ENCODE measurements at places on chromosomes 7 and 10. TPM values are rescaled to one million over a fixed set of nuclear protein-coding genes. Genes with fewer than 3 reads are reported as not detected.

- peak; percentile 21 for DNase-seq
These were observed 58.7 kb downstream of the C10orf120 start for GRCh38 chr10:122640921-122641320.

DNA sequence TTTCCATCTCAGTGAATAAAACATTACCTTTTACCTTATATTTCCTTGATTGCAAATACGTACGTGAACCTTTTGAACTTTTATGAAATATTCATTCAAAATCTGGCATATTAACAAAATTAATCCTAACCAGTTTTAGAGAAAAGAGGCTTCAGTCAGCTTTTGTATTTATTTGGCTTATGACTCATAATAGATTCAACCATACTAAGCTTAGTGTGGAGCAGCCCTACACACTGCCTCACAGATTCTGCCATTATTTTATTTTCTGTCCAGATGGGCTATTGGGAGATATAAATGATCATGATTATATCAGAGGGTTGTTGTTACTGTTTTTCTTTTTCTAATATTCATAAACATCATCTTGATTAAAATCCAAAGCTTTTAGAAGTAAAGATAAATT, 325.5 kb downstream of the GPR37 start:
- no peak for DNase-seq

GRCh38 chr10:88233870-88234269, 349.2 kb downstream of the RNLS start:
- no peak for DNase-seq

DNA sequence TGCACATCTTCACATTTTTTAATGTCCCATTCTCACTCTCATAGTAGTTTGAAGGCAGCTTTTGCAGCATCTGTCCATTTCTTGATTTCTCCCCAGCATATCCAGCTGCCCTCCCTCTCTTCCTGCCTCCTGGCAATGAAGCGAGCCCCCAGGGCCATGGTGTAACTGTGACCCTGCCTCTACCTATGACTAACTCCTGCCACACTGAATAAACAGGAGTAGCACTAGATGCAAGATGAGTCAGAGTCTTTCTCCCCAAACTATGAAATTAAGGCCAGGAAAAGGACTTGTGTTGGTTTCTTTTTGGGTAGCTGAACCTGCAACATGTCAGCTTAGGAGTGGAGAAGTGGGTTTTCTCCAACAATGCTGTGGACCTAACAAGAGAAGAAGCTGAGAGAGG, 329.0 kb downstream of the RNLS start:
- no peak for DNase-seq

DNA sequence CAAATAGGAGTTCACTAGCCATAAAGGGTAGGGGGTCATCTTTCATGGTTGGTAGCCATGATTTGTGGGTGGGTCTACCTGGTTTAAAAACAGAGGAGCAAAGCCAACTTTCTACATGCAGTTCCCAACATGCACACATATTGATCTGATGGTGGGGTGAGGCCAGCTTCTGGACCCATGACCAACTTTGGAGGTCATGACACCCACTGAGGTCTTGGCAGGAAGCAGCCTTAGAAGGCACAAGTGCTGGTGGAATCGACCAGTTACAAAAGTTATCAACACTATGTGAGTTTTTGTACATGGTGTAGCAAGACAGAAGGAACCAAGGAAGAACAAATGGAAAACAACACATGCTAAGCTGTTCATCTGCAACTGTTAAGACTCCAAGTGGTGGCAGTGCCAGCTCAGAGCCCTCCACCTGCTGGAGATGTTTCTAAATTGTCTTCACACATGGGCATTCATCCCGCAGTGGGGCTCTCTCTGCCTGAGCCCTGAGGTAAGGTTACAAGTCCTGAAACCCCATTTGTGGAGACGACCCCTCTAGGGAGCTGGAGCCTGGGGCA, 101.1 kb upstream of the TCF7L2 start:
- no peak for DNase-seq

ZFAND4 gene
- total RNA-seq: 24.2 TPM

GRCh38 chr10:129259128-129259815, 207.8 kb upstream of the MGMT start:
- no peak for DNase-seq

DNA sequence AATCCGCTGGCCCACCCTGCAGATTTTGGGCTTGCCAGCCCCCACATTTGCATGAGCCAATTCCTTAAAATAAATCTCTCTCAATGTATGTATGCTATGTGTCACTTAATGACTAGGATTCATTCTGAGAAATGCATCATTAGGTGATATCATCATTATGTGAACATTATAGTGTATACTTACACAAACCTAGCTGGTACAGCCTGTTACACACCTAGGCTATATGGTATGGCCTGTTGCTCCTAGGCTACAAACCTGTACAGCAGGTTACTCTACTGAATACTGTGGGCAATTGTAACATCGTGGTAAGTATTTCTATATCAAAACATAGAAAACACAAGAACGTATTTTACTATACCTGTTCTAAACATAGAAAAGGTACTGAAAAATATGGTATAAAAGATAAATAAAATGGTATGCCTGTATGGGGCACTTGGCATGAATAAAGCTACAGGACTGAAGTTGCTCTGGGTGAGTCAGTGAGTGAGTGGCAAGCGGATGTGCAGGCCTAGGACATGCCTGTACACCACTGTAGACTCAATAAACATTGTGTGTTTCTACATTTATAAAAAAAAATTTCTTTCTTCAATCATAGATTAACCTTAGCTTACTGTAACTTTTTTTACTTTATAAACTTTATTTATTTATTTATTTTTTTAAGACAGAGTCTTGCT, 135.9 kb downstream of the ABCA13 start:
- no peak for DNase-seq

PGAM2 gene
- total RNA-seq: 0.71 TPM

ASAH2B gene
- total RNA-seq: 2.6 TPM

DNA sequence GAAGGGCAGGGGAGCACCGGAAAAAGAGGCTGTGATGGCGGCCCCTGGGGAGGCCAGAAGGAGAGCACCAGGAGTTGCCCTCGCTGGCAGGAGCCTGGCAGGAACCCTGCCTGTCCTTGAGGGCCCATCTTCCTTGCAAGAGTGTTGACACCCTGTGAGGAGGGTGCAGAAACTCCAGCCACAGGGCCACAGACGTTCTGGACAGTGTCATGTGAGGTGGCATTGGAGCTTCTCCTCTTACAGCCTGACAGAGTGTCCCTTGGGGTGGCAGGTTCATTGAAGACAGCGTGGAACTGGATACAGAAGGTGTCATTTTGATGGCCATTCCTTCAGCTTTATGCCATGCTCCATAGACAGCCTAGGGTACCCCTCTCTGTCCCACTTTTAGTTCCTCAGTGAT, 54.2 kb downstream of the RBM20 start:
- no peak for DNase-seq

DNA sequence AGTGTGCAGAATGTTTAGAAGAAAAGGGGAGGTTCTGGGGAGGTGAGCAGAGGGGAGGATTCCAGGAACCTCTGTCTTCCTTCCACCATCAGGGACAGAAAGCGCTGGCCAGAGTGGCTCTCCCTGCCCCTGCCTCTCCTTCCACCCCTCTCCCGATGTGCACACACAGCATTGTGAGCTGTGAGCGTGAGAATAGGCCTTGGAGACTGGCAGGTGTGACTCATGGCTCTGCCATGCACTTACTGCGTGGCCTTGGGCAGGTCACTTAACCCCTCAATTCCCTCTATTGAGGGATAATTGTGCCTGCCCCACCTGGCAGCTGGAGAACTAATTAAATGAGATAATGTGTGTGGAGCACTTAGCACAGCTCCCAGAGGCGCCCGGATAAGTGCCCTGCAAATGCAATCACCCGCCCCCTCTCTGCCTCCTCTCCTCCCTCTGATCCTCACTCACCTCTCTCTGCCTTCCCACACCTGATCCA, 115.4 kb downstream of the ZMIZ1 start:
- DNase-seq: no peak

FOXI2 gene
- total RNA-seq: not detected

GRCh38 chr7:105028004-105028403, 14.0 kb downstream of the KMT2E start:
- no peak for DNase-seq

DNA sequence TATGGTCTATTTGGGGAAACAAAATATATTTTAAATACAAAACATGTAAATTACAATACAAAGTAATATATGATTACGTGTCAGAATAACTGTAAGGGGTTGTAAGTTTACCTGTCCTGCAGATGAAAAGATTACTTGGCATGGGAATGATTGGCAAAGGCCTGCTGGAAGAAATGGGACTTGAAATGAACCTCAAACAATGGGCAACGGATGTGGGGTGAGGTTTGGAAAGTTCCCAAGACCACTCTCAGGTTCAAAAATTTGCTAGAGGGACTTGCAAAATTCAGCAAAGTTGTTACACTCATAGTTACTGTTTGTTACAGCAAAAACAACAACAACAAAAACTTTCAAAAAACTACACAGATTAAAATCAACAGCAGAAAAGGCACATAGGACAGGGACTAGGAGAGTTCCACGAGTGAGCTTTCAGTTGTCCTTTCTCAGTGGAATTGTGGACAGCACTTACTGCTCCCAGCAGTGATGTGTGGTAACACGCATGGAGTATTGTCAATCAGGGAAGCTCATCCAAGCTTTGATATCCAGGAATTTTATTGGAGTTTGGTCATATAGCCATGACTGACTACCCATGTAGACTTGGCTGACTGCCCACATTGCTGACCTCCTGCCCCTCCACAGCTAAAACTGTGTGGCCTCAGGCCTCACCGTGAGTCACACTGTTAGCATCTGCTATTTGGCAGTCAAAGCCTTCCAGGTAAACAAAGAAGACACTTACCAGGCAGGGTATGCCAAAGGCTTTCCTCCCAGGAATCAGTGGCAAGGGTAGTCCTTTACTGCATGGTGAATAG, 43.8 kb downstream of the EXOC6 start:
- DNase-seq: peak; percentile 68

DNA sequence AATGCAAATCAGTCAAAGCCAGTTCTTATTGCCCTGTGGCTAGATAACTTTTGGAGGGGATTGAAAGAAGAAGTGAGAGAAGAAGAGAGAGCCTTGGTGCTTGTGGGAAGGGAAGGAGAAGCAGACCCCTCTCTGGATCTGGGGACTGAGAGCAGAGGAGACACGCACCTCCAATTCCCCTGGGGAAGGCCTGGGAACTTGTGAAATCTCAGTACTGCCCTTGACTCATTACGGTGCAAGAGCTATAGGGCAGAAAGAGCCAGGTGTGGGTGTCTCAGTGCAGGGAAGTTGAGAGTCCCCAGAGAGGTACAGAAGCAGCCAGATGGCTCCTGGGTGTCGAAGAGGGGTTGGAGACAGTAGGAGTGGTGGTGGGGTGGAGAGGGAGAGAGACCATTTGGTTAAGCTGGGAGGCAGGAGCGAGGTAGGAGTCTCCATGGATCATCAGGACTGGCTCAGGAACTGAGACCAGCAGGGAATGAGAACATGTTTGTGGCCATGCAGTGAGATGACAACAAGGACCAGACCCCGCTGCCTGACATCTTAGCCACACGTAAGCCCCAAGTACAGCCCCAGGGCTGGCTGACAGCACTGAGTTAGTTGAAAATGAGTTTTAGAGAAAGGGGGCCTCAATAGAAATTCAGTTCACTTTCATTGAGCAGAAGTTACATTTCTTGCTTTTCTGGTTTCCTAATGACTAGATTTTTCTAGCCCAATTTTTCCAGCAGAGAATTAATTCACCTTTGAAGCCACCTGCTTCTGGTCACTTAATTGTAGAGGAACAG, 238.2 kb downstream of the BUB3 start:
- DNase-seq: no peak

MALRD1 gene
- 4.6 TPM for total RNA-seq

DNA sequence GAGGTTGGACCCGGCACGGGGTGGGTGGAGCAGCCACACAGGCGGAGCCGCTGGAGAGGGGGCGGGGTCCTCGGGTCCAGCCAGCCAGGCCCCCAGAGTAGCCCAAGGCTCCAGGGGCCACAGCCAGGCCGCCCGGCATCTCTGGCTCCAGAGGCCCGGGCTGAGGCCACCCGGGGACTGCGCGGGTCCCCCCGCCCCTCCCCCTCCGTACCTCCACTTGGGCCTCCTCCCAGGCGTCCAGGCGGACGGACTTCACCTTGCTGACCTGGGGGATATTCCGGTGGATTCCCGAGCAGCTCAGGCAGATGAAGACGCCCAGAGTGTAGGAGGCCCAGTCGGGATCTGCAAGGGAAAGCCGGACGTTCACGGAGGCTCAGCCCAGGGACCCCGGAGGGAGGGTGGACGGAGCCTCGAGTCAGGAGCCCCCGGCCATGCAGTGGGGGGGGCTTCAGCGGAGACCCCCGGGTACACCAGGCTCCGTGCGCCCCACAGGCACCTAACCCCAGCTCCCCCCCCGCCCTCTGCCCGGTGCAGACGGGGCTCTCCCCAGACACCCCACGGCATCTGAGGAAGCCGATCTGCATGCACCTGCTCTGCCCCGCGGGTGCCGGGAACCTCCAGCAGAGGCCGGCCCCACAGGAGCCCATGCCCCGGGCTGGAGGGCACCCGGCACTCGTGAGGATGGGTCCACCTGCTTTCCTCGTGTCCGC, 19.2 kb downstream of the ADAP1 start:
- DNase-seq: peak; percentile 55

DNA sequence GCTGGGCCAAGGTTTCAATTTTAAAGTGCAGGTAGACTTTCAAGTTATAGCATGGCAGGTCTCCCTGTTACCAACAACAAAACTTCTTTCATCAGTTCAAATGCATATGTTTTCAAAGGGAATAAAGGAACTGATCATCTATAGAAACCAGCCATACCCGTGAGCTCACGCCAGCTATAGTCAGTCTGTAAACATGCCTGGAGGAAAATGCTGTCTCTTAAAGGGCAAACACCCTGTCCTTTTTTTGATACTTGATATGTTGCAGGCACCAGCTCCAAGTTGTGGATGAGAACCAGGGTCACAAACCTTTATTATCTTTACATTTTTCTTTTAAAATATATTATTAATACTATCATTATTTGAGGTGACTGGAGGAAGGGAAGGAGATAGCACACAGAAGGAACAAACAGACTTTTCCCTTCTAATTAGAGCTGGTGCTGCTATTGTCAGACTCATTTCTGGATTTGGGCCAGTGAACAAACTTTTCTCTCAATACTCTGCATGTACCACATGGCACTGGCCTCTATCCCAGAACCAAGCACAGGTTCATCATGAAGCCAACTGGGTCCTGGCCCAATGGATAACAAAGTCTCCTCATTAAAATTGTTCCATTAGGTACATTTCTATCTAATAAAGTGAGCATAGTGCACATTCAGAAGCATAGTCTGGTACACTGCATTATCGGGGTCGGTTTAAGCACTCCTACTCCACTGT, 1102.4 kb downstream of the SORCS3 start:
- DNase-seq: no peak

ABCC2 gene
- 1.2 TPM for total RNA-seq

GRCh38 chr7:7182156-7183060, at the start of gene C1GALT1:
C1GALT1 (plus strand) TSS chr7:7182544; CDS start chr7:7234320, 51,776 bp downstream.
- peak; percentile 99 for DNase-seq
